ENCODE measurements at places on chromosomes 7 and 10. TPM values are rescaled to one million over a fixed set of nuclear protein-coding genes. Genes with fewer than 3 reads are reported as not detected.

DNA sequence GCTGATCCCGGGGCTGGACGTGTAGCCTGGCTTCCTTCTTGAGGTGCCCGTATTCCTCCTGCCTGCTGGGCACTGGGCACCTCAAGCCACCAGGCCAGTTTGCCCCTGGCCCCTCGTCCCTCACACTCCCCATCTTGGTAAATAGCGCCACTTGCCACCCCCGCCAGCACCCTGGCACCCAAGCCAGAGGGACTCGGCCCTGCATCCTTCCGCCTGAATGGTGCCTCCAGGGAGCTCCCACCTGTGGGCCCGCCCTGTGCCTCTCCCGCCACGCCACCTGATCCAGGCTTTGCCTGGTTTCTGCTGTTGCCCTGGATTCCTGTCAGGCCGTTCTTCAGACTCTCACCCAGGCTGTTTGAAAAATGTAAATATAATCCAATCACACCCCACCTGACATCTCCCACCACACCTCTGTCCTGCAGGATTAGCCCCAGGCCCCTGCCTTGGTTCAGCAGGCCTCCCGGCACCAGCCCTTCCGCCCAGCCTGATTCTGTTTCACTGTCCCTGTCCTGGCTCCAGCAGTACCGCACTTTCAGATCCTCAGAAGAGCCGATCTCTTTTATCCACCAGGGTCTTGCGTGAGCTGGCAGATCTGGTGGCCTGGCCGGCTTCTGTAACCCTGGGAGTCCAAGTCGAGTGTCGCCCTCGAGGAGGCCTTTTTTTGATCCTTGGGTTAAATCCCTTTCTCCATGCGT lies 33.8 kb downstream of the WIPI2 start:
- no peak overlapping the region for H3K4me3 ChIP-seq
- DNase-seq, result no peak

DNA sequence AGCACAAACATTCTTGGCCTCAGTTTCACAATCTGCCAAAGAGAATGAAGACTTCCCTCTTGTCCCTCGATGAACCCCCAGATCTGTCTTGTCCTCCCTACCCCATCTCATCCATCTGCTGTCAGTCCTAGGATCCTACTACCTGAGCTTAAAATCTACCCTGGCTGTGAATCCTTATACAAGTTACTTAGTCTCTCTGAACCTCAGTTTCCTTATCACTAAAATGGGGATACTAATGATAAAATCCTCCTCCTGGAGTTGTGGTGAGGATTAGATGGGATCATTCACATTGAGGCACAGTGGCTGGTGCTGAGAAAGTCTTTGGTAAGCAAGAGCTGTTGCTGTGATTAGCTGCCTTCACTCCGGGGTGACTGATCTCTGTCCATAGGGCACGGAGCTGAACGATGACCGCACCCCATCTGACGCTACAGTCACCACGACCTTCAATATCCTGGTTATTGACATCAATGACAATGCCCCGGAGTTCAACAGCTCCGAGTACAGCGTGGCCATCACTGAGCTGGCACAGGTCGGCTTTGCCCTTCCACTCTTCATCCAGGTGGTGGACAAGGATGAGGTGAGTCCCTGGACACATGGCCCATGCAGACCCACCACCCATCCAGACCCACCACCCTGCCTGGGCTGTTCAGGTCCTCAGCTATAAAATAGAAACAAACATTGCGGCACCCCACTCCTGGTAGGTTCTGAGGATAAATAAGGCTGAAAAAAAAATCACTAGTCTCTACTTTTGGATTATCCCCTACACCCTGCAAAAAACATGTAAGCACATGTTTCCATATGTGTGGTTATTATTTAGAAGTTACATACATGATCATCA lies 102.5 kb downstream of the C10orf105 start:
- no peaks in the 10 kb centered on the region for H3K27me3 ChIP-seq
- peaks cover 19% of the 10 kb centered on the region for H3K4me1 ChIP-seq
- H3K27ac ChIP-seq, result no peak overlapping the region
- H3K36me3 ChIP-seq, result no peaks in the 10 kb centered on the region
- peak; percentile 43 for DNase-seq
- H3K4me3 ChIP-seq, result no peak overlapping the region

GRCh38 chr7:128933180-128933891 lies 4.4 kb upstream of the IRF5 start:
- DNase-seq, result peak; percentile 58
- H3K4me3 ChIP-seq, result no peak overlapping the region
- peaks cover 12% of the 10 kb centered on the region for H3K27me3 ChIP-seq
- no peaks in the 10 kb centered on the region for H3K4me1 ChIP-seq
- peak overlapping the region; percentile 29 for H3K27ac ChIP-seq
- H3K36me3 ChIP-seq, result no peaks in the 10 kb centered on the region

- H3K36me3 ChIP-seq, result no peaks in the 10 kb centered on the region
- no peaks in the 10 kb centered on the region for H3K27me3 ChIP-seq
- no peak overlapping the region for H3K27ac ChIP-seq
- DNase-seq, result no peak
- H3K4me1 ChIP-seq, result no peaks in the 10 kb centered on the region
- no peak overlapping the region for H3K4me3 ChIP-seq
Measured at GRCh38 chr7:69692611-69693010, 94.3 kb downstream of the AUTS2 start.

DNA sequence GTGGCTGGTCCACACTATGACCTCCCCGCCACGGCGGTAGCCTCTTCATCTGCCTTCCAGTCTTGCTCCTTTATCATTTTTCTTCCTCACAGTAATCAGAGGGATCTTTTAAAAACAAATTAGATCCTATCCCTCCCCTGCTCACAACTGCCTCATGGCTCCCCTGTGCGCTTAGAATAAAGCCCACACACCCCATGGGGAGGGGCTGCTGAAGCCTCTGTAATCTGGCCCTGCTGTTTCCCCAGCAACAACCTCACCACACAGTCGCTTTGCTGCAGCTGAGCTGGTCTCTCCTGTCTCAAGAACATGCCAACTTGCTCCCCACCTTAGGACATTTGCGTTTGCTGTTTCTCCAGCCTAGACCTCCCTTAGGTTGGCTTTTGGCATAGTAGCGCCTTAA lies 41.0 kb downstream of the SP8 start:
- no peak for DNase-seq
- H3K27ac ChIP-seq, result no peak overlapping the region
- H3K36me3 ChIP-seq, result no peaks in the 10 kb centered on the region
- H3K4me3 ChIP-seq, result no peak overlapping the region
- no peaks in the 10 kb centered on the region for H3K4me1 ChIP-seq

DNA sequence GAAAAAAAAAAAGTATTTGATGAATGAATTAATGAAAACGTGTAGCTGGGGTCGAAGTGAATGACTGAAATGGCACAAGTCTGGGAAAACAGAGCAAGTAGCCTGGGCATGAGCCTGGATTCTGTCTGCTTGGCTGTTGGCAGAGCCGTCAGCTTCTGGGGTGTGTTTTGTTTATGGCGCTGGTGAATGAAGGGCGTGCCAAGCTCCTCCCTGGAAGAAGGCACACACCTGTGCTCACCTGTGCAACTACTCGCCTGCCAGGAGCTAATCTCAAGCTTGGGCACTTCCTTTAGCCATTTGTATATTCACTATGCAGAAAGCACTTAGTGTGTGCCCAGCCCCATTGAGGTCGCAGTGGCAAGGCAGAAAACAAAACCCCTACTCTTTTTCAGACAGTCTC lies 74.1 kb downstream of the GTF2IRD1 start:
- peak overlapping the region; percentile 73 for H3K27ac ChIP-seq
- H3K27me3 ChIP-seq, result no peaks in the 10 kb centered on the region
- H3K4me1 ChIP-seq, result peaks cover 6% of the 10 kb centered on the region
- DNase-seq, result peak; percentile 86
- no peak overlapping the region for H3K4me3 ChIP-seq
- no peaks in the 10 kb centered on the region for H3K36me3 ChIP-seq

GRCh38 chr7:88218836-88219605 lies 817 bp downstream of the SRI start:
- no peaks in the 10 kb centered on the region for H3K27me3 ChIP-seq
- H3K4me3 ChIP-seq, result peak overlapping the region; percentile 93
- H3K36me3 ChIP-seq, result peaks cover 24% of the 10 kb centered on the region
- peak; percentile 80 for DNase-seq

DNA sequence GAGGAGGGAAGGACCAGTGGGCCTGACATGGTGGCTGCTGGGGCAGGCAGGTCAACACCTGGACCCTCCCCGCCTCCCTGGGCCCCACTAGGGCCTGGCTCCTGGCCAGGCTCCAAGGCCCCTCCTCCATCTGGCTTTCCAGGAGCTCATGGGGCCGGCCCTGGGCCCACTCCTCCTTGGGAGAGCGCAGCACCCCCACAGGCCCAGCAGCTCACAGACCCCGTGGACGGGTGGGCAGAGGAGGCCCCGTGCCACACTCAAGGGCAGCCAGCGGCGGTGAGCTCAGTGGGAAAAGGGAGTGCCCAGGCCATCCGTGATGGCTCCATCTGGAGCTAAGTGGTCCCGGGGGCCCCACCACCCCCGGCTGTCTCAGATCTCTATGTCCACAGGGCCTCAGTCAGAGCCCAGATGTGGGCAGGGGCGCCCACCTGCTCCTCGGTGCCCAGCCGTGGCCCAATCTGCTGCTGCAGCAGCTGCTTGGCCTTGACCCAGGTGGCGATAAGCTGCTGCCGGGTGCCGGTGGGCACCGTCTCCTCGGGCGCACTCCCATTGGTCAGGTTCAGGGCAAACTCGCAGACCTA lies 32.8 kb downstream of the CFAP46 start:
- H3K4me1 ChIP-seq, result no peaks in the 10 kb centered on the region
- no peak overlapping the region for H3K4me3 ChIP-seq
- no peak for DNase-seq

GRCh38 chr7:27689591-27690164 lies 27.0 kb upstream of the HIBADH start:
- H3K4me1 ChIP-seq, result no peaks in the 10 kb centered on the region
- no peak overlapping the region for H3K4me3 ChIP-seq
- H3K27ac ChIP-seq, result no peak overlapping the region
- H3K27me3 ChIP-seq, result no peaks in the 10 kb centered on the region

- H3K36me3 ChIP-seq, result no peaks in the 10 kb centered on the region
- no peak overlapping the region for H3K4me3 ChIP-seq
- no peak overlapping the region for H3K27ac ChIP-seq
- H3K4me1 ChIP-seq, result no peaks in the 10 kb centered on the region
- H3K27me3 ChIP-seq, result no peaks in the 10 kb centered on the region
Measured at GRCh38 chr10:129642427-129642826, 175.4 kb downstream of the MGMT start.

GRCh38 chr10:68196701-68197100 lies 35.2 kb downstream of the ATOH7 start:
- no peaks in the 10 kb centered on the region for H3K36me3 ChIP-seq
- H3K4me3 ChIP-seq, result no peak overlapping the region
- DNase-seq, result no peak
- H3K27me3 ChIP-seq, result no peaks in the 10 kb centered on the region

DNA sequence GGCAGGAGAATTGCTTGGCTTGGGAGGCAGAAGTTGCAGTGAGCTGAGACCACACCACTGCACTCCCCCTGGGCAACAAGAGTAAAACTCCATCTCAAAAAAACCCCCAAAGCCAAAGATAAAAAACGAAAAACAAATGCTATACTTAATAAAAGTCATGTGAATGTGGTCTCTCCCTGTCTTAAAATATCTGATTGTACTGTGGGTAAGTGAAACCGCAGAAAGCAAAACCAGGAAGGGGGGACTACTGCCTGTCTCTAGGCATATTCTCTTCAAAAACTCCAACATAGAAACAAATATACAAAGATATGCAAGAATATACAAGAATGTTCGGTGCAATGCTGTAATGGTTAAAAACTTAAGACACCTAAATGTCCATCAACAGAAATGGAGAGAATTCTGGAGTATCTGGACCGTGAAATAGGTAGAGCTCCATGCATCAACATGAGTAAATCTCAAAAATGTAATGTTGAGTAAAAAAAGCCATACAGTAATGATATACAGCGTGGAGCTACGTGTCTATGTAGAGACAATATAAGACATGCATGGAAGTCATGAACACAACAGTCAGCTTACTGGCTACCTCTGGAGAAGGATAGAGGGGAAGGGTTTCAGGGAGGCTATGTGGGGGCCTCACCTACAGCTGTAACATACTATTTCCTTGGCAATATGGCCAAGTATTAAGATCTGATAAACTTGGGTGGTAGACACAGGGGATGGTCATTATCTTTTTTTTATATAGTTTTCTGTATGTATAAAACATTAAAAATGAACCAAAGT lies 2.1 kb downstream of the ZNF394 start:
- H3K4me1 ChIP-seq, result peaks cover 24% of the 10 kb centered on the region
- DNase-seq, result no peak
- H3K27ac ChIP-seq, result no peak overlapping the region
- peak overlapping the region; percentile 83 for H3K4me3 ChIP-seq
- H3K27me3 ChIP-seq, result no peaks in the 10 kb centered on the region

DNA sequence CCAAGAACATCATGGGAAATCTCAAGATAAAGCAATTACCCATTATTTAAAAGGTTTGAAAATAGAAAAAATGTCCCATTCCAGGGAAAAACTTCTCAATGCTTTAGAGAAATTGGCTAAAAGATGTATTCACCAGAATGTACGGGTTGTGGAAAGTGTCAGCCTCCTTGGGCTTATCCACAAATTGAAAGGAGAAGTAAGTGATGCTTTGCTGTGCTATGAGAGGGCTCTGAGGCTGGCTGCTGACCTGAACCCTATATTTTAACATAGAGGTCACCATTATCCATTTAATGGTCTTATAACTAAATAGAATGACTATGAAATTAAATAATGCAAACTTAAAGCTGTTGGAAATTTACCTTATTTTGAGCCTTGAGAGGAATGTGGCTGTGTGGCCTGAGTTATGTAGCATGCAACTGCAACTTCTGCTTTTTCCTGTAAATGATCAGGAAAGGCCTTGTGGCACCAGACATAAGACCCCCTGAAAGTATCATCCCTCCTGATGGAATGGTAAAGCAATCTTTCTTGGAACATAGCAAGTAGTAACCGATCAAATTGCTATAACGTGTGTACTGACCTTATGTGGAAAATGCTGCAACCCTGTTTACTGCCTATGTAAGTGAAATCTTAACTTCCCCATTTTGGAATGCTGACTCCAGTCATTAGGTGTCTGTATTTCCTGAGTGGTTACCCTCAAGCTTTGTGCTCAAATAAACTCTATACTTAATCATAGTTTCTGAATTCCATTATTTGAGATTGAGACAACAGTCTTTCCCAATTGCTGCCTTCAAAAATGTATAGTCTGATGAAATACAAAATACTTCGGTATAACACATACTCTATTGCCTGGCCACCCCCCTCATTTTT lies 6.9 kb downstream of the IFIT1B start:
- no peaks in the 10 kb centered on the region for H3K27me3 ChIP-seq
- DNase-seq, result no peak
- H3K4me3 ChIP-seq, result no peak overlapping the region
- no peak overlapping the region for H3K27ac ChIP-seq
- H3K36me3 ChIP-seq, result no peaks in the 10 kb centered on the region
- H3K4me1 ChIP-seq, result no peaks in the 10 kb centered on the region

- H3K27me3 ChIP-seq, result no peaks in the 10 kb centered on the region
- peaks cover 15% of the 10 kb centered on the region for H3K4me1 ChIP-seq
- H3K27ac ChIP-seq, result no peak overlapping the region
- no peaks in the 10 kb centered on the region for H3K36me3 ChIP-seq
Measured at GRCh38 chr10:29756451-29756850, 121.7 kb upstream of the SVIL start.

Gene NEUROG3
- 8.2 TPM for total RNA-seq

Gene DOCK1
- total RNA-seq, result 101 TPM

Gene XPNPEP1
- 298 TPM for total RNA-seq

Gene COL17A1
- total RNA-seq, result 181 TPM

Gene CEP55
- 13.1 TPM for total RNA-seq

Gene IFIT1B
- not detected for total RNA-seq

Gene SLC26A4
- not detected for total RNA-seq

Gene COL1A2
- total RNA-seq, result 47.0 TPM

Gene TMEM184A
- 151 TPM for total RNA-seq

Gene SLC16A9
- total RNA-seq, result 16.5 TPM

Gene C10orf67
- not detected for total RNA-seq

Gene THAP5
- 2.2 TPM for total RNA-seq

Gene GRM3
- not detected for total RNA-seq

All from transverse colon (tissue), 4 donors.